ENCODE measurements at places on chromosomes 5 and 9.

DNA sequence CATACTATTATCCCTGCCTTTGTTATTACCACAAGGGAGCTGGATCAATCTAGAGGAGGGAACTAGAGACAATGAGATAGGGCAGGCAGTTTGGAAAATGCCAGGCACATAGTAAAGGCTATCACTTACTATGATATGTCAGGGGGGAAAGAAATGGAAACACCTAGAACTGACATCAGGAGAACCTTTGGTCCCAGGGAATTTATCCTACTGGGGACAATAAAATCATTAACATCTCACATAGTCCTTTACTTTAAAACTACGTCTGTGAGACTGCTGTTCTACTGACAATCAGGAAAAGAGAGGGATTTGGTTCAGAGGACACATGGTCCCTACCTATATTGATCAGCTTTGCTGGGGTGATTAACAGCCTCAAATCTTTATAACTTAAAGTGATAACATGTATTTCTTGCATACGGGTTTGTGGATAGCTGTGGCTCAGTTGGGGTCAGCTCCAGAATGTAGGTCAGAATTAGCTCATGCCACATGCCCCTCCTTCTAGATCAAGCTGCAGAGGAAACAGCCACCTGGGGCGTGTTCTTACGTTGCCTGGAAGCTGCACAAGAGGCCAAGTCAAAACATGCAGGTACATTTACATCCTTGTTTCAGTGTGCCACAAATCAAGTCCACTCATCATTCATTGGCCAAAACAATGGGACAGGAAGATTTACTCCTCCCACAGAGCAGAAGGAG is 43.9 kb upstream of the ALDOB start:
- DNase-seq, result no peak

DNA sequence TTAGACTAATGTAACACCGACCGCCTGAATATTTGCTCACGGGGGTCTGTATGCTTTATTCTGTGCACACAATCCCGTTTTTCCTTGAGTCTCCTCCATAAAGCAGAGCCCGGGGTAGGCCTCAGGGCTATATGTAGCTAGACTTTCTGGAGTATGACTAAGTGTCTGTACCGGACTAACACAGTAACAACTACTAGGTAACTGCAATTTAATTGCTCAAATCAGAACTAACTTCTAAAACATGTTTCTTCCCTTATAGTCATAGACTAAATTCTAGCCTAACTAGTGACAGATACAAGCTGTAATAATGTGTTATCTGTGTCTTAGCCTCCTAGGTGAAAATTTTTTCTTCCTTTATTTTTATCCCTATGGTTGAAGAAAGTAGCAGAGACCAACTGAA is 2.1 kb downstream of the REEP5 start:
- DNase-seq, result no peak

GRCh38 chr5:158999339-158999738 is 100.4 kb downstream of the EBF1 start:
- DNase-seq, result no peak

- DNase-seq, result no peak
Observed at GRCh38 chr9:95078511-95078910, 239.0 kb downstream of the FANCC start.

DNA sequence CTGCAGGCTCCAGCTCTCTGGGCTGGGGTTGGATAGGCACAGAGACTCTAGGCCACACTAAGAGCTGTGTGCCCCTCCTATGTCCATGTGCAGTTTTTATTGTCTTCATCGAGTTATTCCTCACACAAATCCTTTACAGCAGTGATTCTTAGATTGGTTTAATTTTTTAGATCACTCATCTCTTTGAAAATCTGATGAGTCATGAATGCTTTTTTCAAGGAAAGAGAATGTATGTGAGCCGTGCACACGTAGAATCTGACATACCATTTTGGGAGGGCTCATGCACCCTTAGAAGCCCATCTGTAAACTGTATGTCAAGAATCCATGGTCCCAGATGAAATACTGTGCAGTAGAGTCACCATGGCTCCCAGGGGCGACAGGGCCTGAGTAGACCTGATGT is 100.7 kb upstream of the S1PR3 start:
- DNase-seq, result no peak

DNA sequence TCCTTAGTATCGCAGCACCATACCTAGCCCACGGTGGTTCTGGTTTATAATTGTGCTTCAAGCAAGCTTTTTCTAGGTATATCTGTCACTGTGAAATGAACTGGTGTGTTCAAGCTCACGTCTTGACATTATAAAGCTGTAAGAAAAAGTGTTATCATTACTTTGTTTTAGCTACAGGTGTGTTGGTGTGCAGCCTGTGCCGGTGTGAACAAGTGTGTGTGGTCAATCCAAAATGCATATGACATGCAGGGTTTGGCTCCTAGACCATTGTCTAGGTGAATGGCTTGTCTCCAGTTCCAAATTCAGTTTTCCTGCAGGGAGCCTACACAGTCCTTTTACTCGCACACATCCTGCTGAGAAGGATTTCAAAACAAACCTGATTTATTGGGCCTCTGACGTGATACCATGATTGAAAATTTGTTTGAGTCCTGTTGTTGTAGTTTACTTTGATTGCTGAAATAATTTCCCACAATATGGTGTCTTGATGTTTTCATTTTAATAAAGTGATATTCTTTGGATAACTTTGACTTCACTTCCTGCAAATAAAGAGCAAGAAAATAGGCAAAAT is 3.7 kb downstream of the LSM11 start:
- DNase-seq, result no peak

GRCh38 chr5:124948062-124948753 is 201.8 kb upstream of the ZNF608 start:
- DNase-seq, result no peak

DNA sequence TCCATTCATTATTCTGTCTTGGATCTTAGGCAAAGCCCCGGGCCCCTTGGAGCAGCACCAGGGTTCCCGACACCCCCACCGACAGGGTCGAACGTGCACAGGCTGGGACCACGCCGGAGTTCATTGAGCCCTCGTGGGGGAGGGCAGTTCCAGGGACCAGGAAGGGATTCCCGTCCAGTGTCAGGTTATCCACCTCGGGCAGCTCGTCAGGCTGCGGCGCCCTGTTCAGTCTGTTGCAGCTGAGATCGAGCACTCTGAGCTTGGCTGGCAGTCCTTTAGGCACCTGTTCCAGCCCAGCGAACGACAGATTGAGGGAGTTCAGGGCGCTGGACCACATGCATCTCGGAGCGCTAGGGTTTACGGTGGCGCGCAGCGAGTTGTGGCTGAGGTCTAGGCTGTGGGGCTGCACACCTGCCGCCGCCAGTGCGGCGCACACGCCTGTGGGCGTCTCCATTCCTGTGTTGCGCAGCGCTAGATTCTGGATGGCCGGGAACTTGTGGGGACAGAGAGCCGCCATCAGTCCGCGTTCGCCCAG is 1.1 kb downstream of the CD14 start:
- no peak for DNase-seq

Data from stimulated activated CD8-positive, alpha-beta memory T cell treated with anti-CD3 and anti-CD28 coated beads, Interleukin-4, amount 100 ng/mL, for 1 hour (primary cell).